Activated CD4-positive, alpha-beta T cell treated with anti-CD3 and anti-CD28 coated beads, Interleukin-2, amount 50 U/mL, for 24 hours (primary cell): ENCODE measurements at places on chromosomes 12 and 14.

- DNase-seq = no peak
These were observed 10.5 kb downstream of the PALS1 start for GRCh38 chr14:67251573-67252226.

- no peak for DNase-seq
These were observed 6.8 kb downstream of the OR11G2 start for GRCh38 chr14:20197459-20197858.

DNA sequence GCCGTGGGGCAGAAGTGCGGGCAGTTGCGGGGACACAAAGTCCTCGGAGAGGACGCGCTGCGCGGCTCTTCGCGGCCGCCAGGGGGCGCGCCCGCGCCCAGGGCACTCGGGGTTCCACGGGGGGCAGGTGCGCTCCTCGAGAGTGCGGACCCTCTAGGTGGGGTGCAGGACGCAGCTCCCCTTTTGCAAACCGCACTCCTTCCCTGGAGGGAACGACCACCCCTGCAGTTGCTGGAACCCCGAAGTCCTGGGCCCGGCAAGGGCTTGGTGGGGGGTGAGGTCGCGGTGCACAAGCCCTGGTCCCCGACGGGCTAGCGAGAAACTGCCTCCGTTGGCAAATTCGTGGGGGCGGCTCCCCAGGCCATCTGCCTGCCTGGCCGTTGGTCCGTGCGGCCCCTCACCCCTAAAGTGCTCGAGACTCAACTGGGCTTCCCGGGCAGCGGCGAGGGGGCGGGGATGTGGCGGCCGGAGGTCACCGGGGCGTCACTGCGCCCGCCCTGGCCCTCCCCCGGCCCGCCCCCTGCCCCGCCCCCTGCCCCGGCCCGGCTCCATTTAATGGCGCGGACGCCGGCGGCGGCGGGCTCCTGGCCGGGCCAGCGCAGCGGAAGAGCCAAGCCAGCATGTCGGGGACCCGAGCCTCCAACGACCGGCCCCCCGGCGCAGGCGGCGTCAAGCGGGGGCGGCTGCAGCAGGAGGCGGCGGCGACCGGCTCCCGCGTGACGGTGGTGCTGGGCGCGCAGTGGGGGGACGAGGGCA is at the start of gene ADSS1:
Gene ADSS1, plus strand, starts transcription at position 579 of the 756 bp plus-strand sequence. Its CDS starts 42 bp downstream, at position 621.
- peak; percentile 32 for DNase-seq

DNA sequence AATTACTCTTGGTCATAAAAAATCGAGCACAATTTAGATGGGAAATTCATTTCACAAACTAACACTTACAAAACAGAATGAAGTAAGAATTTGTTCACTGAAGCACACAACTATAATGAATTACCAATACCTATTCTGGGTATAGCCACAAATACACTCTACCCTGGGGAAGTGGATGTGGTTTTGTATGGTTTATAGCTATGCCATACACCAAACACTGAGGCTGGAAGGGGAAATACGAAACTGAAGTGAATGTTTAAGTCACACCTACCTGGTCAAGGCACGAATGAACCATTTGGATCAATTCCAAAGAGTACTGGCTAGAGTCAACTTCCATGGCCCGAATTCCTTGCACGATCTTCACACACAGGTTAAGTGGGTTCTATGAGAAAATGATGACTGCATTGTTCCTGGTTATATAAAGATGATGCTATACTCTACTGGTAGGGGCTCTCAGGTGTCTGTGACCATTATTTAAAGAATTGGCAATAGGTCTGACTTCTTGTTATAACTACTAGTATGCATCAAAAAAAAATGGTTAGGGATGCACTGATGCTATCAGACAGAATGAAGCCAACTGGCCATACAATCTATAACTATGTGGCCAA is 12.8 kb downstream of the NEK9 start:
- DNase-seq = no peak

DNA sequence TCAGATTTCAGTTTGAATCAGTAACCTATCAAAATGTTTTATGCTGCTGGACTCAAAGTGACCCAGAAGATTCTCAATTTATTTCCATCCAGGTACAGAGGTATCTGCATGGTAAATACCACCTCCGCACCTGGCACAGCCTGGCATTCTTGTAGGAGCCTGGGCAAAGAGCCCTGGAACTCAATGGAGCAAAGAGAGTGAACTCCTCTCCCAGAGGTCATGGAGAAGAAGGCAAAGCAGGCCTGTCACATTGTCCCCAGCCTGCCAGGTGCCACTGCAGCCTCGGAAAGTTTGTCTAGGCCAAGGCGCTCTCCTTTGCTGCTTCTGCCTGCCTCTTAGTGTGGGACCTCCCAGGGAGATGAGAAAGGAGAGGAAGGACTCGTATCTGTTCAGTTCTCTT is 319.8 kb downstream of the ZFP36L1 start:
- DNase-seq = no peak

DNA sequence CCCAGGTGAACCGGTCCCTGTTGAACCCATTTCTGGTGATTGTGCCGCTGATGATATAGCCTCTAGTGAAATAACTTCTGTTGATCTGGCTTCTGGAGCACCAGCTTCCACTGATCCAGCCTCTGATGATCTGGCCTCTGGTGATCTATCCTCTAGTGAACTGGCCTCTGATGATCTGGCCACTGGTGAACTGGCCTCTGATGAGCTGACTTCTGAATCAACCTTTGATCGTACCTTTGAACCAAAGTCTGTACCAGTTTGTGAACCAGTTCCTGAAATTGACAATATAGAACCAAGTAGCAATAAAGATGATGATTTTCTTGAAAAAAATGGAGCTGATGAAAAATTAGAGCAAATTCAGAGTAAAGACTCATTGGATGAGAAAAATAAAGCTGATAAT is 59.1 kb downstream of the ATF7IP start:
- DNase-seq = no peak

DNA sequence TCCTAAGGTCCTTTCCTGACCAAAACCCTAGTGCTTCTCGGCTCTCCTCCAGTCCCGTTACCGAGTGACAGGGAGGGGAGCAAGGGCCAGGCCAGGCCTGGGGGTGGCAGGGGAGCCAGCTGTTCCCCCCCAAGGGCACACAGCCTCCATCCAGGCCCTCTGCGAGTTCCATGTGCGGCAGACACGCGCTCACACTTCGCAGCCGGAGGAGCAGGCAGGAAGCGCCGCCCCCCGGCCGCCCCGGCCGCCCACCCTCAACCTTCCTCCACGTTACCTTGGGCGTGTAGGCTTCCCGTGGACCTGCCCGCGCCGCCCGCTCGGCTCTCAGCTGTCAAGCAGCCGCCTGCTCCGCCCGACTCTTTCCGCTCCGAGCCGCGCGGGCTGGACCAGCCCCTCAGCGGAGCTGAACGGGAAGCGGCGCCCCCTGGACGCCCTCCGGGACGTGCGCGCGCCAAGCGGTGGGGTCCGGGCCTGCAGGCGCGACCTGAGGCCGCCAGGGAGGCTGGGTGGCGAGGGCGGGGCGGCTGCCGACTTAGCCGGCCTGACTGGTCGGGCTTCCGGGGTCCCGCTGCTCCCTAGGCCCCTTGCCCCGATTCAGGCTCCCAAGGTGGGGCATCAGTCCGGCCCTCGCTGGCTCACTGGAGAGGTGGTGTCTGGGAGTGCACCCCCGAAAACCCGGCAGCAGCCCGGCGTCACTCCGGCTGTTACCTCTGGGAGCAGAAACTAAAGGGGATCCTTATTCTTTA is at the start of gene CRACR2A:
Gene CRACR2A, minus strand, starts transcription at position 369 of the 746 bp plus-strand sequence. CDS start 56,110 bp downstream, outside the sequence.
- peak; percentile 74 for DNase-seq

- DNase-seq = no peak
These were observed 10.6 kb downstream of the SEL1L start for GRCh38 chr14:81523016-81523415.

DNA sequence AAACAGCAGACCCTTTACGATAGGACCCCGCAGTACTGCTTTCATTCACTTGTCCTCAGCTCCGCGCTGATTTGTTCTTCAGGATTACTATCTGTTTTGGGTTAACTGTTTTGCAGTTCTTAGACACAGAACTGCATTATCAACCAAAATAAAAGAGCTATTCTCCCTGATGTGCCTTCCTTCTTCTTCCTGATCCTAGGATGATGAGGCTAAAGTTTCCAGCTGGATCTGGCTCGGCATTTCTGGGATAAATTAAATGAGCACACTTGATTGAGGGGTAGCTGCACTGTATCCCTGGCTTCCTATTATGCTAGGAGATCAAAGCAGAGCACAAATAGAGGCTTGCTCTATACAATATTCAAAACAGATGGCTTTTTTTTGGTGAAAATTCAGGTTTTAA is 165.7 kb downstream of the FBXL14 start:
- DNase-seq = no peak

- DNase-seq = no peak
These were observed 47.9 kb downstream of the PPP1R12A start for GRCh38 chr12:79886917-79887519.

GRCh38 chr14:84532016-84532415 is 997.9 kb upstream of the FLRT2 start:
- DNase-seq = no peak

GRCh38 chr12:47302111-47302671 is 222.4 kb upstream of the AMIGO2 start:
- no peak for DNase-seq

DNA sequence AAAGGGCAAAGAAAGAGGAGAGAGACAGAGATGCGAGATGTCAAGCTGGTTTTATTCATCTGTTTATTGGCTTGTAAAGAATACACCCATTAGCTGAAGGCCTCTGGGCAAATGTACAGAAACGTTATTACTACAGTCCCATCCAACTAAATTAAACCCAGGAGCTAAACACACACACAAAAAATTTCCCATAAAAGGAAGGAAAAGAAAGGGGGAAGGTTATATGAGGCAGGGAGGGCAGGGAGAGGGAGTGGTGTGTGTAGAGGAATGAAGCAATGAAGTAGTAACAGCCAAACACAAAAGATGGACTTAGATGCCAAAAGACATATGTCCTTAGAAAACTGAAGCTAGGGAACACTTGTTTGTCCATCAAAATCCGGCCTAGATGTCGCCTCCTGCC is 3.1 kb upstream of the MFAP5 start:
- DNase-seq = no peak

GRCh38 chr14:74258764-74259035 is 19.5 kb downstream of the VSX2 start:
- DNase-seq = no peak

- DNase-seq = no peak
These were observed 63.8 kb downstream of the CDK17 start for GRCh38 chr12:96336489-96336888.

DNA sequence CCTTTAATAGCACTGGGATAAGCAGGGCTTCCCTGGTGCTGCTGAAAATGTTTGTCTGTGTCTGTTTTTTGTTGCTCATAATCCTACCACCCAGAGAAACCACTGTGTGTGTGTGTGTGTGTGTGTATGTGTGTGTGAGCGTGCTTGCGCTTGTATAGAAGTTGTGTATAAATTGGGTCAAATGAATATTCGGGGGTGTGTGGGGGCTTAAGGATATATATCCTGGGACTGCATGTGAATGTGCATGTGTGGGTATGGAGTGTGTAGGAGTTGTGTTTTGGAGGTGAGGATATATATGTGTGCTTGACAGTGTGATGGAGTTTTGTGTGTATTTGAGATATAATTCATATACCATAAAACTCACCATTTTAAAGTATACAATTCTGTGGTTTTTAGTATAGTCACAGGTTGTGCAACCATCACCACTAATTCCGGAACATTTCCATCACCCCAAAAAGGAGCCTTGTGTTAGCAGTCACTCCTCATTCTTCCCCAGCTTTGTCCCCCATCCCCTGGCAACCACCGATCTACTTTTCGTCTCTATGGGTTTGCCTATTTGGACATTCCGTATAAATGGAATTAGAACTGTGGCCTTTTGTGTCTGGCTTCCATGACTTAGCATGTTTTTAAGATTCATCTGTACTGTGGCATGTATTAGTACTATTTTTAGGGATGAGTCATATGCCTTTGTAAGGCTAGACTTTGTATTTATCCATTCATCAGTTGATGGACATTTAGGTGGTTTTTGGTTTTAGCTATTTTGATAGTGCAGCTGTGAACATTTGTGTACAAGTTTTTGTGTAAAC is 25.6 kb downstream of the TCTN1 start:
- no peak for DNase-seq

- DNase-seq = no peak
These were observed 18.1 kb downstream of the MANSC1 start for GRCh38 chr12:12331896-12332295.

DNA sequence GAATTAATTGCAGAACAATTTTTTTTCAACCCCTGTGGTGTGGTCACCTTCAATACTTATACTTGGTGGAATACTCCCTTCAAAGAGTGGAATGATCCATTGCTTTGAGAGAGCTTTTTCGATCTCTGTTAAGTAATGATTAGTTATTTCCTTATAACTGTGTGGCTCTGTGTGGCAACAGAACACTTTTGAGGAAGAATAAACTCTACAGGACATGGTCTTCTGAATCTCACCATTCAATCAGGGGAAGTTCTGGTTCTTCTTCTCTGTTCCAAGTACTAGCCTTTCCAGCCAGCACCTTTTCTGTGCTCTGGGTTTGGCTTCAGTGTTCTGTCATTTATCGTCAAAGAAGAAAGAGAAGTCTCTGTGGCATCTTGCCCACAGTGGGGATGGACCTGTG is 369.2 kb downstream of the ZFP36L1 start:
- DNase-seq = no peak

GRCh38 chr14:61477712-61478462 is 156.5 kb downstream of the PRKCH start:
- no peak for DNase-seq

GRCh38 chr12:29609431-29610215 is 112.1 kb upstream of the OVCH1 start:
- no peak for DNase-seq

GRCh38 chr12:57546438-57547287 is at the start of gene DCTN2:
Gene DCTN2 (minus strand): TSS chr12:57547192. CDS start chr12:57547063, 129 bp downstream.
- peak; percentile 93 for DNase-seq

GRCh38 chr12:122835750-122836026 is 431 bp downstream of the HIP1R start:
- no peak for DNase-seq

- DNase-seq = no peak
These were observed 233.2 kb downstream of the NRXN3 start for GRCh38 chr14:78403278-78403815.

GRCh38 chr14:92414690-92415445 is 91.9 kb downstream of the SLC24A4 start:
- DNase-seq = no peak

- DNase-seq = no peak
These were observed 15.7 kb downstream of the NUDT4 start for GRCh38 chr12:93393425-93393824.

- no peak for DNase-seq
These were observed 301.9 kb downstream of the CCER1 start for GRCh38 chr12:90653040-90653439.

- no peak for DNase-seq
These were observed 8.1 kb downstream of the LPAR5 start for GRCh38 chr12:6627616-6628015.
